Esophagus squamous epithelium (tissue), 5 donors: ENCODE measurements at places on chromosomes 12 and 14.

- DNase-seq: no peak
Measured at GRCh38 chr14:73591690-73592449, at the start of gene ACOT4. Gene ACOT4, plus strand, starts transcription at chr14:73591873. Its CDS starts 87 bp downstream, at chr14:73591960.

GRCh38 chr12:29581631-29582030, 84.1 kb upstream of the OVCH1 start:
- DNase-seq: no peak

DNA sequence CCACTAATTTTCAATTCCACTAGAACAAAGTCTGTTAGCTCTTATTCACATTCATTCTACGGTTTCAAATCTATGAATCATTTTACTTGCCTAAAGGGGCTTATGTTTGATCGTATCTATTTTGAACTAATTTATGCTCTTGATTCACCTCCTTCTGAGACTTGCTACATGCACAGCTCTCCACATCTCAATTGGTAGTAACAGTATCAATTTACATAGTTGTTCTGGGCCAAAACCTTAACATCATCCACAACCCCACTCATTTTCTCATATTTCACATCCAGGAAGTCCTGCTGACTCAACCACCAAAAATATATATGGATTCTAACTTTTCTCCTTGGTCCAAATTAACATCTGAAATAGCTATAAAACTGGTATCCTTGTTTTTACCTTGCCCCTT, 208.6 kb downstream of the RASSF9 start:
- DNase-seq: no peak

GRCh38 chr14:70845601-70846000, 36.3 kb upstream of the MAP3K9 start:
- DNase-seq: no peak

DNA sequence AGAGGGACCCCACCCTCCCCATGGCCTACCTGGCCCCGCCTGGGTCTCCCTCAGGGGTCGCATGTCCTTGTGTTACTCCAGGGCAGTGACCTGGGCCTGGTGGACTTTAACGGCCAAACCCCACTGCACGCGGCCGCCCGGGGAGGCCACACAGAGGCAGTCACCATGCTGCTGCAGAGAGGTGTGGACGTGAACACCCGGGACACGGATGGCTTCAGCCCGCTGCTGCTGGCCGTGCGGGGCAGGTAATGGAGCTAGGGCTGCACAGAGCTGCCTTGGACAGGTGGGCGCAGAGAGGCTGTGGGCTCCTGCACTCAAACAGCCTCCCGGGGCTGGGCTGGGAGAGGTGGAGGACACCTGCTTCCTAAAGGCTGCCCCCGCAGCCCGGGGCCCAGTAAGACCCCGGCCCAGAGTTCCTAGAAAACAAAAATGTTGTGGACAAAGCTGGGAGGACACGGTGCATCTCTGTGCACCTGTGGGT, 21.6 kb downstream of the ASPG start:
- no peak for DNase-seq

- DNase-seq: no peak
Measured at GRCh38 chr14:66293533-66294105, 192.6 kb upstream of the CCDC196 start.
